ENCODE measurements at places on chromosomes 6 and 20.

- no peak for DNase-seq
Observed at GRCh38 chr6:162385980-162386379, 341.6 kb downstream of the PRKN start.

- DNase-seq = no peak
Observed at GRCh38 chr6:138716013-138716412, 57.6 kb upstream of the CCDC28A start.

- no peak for DNase-seq
Observed at GRCh38 chr6:44667668-44668390, 280.3 kb downstream of the CDC5L start.

GRCh38 chr6:11412011-11412424 lies 125.5 kb upstream of the TMEM170B start:
- DNase-seq = no peak

- no peak for DNase-seq
Observed at GRCh38 chr20:21101453-21101931, 4.7 kb downstream of the LINC00237 start.
